ENCODE measurements at places on chromosomes 1 and 21.

DNA sequence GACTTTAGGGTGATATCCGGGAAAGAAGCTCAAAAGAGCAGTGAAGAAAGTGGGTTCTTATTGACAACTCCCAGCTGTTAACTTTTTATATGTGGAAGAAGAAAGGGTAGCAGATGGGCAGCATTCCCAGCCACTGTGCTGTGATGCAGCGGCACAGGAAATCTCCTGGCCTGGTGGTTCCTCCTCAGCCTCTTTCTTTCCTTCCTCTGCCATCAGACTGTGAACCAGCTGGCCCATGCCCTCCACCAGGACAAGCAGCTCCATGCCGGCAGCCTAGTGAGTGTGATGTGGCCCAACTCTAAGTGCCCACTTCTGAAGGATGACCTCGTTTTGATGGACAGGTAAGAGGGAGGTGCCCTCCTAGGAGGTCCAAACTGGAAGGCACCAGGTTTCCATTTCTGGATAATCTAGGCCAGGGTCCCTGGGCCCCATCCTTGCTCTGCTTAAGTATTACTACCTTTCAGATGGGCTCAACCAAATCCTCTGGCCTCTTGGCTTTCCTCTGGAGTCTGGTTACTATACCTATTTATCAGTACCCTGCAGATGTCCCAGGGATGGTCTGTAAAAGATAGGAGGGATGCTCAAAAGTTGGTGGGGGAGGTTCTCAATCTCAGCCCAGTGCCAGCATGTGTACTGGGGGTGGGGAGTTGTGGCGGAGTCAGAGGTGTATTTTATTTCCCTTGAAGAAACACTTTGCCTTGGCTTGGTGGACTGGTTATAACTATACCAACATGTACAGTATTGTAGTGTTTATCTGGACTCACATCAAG lies 17.0 kb downstream of the MFN2 start:
- DNase-seq = no peak

- DNase-seq = no peak
These were observed 604 bp downstream of the FGR start for GRCh38 chr1:27634177-27634984.

- no peak for DNase-seq
These were observed 82.6 kb upstream of the GPR52 start for GRCh38 chr1:174364996-174365736.

DNA sequence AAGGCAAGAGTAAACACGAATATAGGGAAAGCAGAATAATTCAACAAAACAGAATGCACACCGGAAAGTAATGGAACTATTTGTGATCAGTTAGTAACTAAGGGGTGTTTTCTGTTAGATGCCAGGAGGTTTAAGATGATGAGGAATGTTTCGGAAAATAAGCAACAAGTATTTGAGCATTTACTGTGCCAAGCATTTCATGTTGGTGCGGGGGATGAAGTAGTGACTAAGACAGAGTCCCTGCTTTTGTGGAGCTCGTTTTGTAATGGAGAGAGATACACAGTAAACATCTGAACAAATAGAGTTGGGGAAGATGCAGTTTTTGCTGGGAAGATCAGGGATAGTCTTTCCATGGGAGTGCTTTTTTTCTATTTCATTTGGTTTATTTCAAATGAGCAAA lies 78.7 kb downstream of the DYRK1A start:
- DNase-seq = no peak

- no peak for DNase-seq
These were observed 18.4 kb downstream of the ATP1A4 start for GRCh38 chr1:160169553-160170399.

DNA sequence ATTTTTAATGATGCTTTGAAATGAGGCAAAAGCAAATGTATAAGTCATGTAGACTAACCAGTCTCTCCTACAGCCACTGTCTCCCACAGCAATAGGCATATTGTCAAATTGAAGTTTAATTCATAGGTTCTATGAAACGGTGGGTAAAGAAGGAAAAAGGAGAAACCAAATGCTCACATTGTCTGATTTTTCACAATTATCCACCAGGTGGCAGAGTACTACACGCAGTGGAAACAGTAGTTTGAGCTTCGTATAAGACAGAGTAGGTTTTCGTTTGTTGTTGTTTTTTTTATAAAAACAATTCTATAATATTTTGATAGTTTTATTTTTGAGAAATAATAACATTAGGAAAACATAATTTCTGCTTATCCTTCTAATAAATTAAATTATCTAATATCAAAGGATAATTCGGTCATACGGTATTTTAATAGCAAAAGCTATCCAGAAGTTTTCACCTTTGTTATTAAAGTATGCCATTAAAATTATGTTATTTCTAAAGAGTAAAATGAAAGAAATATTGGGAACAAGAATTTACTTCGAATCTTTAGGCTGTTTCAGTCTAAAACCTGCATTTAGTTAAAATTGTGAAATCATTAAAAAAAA lies 39.1 kb downstream of the TYW3 start:
- no peak for DNase-seq

- no peak for DNase-seq
These were observed 53.9 kb downstream of the SYDE2 start for GRCh38 chr1:85146972-85147359.

DNA sequence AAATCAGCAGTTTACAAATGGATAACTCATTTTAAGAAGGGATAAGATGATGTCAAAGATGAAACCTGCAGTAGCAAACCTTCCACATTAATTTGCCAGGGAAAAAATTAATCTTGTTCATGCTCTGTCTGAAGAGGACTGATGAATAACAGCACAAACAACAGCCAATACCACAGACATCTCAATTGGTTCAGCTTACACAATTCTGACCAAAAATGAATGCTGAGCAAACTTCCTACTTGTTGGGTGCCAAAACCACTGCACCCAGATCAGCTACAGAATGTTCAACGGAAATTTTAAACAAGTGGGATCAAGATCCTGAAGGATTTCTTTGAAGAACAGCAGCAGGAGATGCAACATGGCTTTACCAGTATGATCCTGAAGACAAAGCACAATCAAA lies 98.3 kb downstream of the COQ8A start:
- DNase-seq = no peak

- DNase-seq = no peak
These were observed 23.1 kb upstream of the UMODL1 start for GRCh38 chr21:42047821-42048613.

- DNase-seq = no peak
These were observed 40.0 kb downstream of the L1TD1 start for GRCh38 chr1:62234688-62235087.

DNA sequence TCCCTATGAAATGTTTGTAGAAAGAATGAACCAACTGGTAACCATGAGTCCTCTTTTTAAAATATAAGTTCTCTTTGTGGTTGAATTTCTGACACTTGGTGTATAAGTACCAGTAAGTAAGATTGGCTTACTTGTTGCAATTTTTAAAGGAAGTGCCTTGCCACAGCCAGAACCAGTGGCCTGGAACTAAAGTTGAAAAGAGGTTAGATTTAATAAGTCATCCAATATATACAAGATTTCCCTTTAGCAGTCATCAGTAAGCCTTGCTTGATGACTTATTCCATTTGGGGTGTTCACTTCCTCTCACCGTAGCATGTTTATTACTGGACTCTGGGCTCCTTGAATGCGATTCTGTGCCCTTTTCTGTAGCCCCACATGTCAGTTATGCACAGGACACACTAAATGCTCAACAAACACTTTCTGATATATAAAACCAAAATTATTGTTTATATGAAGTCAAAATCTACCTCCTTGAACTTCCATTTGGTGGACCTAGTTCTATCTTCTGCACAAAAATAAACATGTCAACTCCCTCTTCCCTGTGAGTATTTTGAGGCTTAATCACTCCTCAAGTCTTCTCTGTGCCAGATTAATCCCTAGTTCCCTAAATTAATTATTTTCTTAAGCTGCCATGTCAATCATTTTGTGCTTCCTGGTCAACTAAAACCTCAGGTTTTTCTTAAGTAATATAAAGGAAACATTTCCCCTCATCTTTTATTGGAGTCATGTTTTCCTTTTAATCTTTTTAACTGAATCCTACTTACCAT lies 218.1 kb downstream of the ST6GALNAC3 start:
- no peak for DNase-seq

DNA sequence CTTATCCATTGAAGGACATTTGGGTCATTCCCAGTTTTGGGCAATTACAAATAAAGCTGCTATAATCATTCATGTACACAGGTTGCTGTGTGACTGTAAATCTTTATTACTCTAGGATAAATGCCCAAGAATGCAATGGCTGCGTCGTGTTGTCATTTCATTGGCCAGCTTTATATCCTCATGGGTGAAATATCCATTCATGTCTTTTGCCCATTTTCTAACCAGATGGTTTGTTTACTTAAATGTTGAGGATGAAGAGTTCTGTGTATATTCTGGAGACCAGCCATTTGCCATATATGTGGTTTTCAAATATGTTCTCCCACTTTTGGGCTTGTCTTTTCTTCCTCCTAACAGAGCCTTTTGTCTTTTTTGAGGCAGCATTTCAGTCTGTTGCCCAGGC lies 25.3 kb downstream of the TRIM11 start:
- DNase-seq = no peak

- DNase-seq = no peak
These were observed 49.5 kb downstream of the CHODL start for GRCh38 chr21:18294100-18294499.

GRCh38 chr1:209901211-209901610 lies 36.8 kb upstream of the SYT14 start:
- DNase-seq = no peak

GRCh38 chr1:14881775-14882672 lies 271.5 kb upstream of the TMEM51 start:
- no peak for DNase-seq

DNA sequence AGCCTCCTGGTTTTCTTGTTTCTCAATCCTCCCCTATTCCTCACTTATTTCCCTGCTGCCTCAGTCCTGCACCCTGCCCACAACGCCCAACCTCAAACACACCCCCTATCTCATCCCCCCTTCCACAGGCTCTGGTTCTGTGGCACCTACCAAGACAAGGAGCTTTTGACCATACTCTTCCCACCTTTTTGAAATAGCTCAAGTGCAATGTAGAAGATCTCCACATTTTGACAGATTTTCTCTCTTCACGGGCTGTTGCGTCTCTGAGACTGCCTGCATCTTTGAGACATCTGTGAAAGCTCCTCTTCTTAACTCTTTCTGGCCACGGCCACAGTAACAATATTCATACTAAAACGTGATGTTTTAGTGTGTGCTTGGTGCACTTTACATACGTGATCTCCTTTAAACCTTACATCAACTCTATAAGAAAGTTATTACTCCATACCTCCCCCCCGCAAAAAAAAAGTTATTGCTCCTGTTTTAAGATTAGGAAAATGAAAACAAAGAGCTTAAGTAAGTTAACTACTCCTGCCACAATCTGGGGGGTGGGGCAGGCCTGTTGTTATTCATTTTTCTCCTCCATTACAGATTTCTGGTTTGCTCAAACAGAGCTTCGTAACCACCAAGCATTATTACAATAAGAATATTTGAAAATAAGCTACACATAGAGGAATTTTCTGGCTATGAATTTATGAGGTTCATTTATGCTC lies 1.8 kb upstream of the SERBP1 start:
- no peak for DNase-seq

DNA sequence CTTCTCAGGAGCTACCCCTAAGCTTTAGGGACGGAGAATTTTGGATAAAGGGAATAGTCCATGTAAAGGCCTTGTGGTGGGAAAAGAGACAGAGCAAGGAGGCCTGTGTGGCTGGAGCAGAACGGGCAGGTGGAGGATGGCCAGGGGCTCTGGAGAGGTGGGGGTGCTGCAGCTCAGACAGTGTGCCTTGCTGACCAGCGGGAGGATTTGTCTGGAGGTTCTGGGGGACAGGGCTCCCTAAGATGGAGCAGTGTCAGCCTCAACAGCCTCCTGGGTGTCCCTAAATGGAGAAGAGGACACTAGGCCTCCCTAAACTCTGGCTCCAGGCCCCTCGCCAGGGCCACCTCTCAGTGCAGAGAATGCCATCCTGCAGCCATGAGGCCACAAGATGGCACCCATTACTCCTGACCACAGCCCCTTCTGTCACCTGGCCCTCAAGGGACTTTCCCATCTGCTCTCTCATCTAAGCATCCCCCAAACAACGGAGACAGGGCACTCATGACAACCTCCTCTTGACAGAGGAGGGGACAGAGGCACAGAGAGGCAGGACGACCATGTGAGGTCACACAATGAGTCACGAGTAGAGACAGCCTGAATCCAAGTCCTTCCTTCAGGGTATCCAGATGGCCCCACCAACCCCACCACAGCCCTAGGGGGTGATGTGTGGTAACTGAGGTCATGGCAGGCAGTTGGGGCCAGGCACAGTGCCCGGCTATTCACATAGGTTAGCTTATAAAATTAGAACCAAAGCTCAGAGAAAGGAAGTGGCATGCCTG lies 94.7 kb downstream of the DMRTB1 start:
- no peak for DNase-seq

DNA sequence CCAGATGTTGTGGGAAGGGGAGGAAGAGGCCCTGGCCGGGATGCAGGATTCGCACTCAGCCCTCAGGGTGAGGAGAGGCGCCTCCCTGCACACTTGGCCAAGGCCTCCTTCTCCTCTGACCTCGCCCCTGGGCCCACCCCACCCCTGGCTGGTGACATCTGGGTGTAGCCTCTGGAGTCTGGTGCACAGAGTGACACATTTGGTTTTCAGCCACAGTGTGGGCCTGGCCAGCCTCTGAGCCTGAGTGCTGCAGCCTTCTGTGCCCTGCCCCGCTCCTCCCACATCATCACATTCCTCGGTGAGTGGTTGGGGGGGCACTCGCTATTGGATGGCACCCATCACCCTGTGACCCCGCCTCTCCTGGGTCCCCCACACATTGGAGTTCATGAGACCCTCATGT lies 45.8 kb downstream of the PRDM16 start:
- no peak for DNase-seq

DNA sequence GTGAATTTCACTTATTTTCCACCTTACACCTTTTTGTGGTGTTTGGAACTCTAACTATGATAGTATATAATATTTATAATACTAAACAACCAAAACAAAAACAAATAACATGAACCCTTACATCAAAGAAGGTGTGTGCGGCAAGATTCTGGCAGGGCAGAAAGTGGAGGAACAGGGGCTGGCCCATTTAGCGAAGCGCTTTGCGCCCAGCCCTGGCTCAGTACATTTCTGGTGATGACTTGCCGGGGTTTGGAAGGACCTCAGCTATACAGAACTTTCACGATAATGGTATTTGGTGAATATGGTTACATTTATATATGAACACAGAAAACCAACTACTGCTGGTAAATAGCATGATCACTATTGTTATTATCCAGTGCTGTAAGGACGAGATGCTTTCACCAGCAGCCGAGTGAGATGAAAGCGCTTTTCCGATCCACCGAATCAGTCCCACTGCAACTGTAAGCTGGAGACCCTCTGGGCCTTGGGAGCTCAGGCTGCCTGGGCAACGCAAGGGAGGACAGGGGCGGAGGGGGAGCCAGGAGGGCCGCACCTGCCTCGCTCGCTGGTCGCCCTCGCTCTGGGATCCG lies 63.9 kb downstream of the CD247 start:
- no peak for DNase-seq

DNA sequence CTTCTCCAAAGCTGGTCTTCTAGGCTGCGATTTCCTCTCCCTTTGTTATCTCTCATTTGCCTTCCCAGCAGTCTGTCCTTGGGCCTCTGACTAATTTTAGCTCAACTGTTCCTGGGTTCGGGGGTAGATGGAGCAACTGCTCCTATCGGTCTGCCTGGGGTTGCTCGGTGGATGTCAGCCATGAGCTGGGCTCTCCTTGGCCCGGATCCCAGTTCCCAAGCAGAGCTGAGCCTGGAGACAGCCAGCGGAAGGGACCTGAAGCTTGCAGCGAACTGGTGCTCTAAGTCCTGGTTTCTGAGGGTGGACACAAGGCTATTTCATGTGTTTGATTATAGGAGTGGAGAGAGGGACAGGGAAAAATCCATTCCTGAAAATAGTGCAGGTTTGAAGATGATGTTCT lies 423.0 kb downstream of the RPS6KC1 start:
- DNase-seq = no peak

GRCh38 chr1:51276286-51276685 lies 40.2 kb downstream of the RNF11 start:
- no peak for DNase-seq
